IMR-90 (cell line): ENCODE measurements at places on chromosomes 2 and 18. TPM values are rescaled to one million over a fixed set of nuclear protein-coding genes. Genes with fewer than 3 reads are reported as not detected.

Gene GPATCH11
- total RNA-seq, result 4.7 and 8.1 TPM in 2 replicates

Gene FBXO36
- 2.2 TPM in 2 replicates for total RNA-seq

Gene CD8B2
- not detected in 2 replicates for total RNA-seq

Gene SLC11A1
- under 0.01 TPM in 2 replicates for total RNA-seq

Gene CYP26B1
- not detected in 2 replicates for total RNA-seq

Gene STAM2
- total RNA-seq, result 29.2 and 55.0 TPM in 2 replicates

Gene SCLY
- total RNA-seq, result 8.6 and 12.2 TPM in 2 replicates

DNA sequence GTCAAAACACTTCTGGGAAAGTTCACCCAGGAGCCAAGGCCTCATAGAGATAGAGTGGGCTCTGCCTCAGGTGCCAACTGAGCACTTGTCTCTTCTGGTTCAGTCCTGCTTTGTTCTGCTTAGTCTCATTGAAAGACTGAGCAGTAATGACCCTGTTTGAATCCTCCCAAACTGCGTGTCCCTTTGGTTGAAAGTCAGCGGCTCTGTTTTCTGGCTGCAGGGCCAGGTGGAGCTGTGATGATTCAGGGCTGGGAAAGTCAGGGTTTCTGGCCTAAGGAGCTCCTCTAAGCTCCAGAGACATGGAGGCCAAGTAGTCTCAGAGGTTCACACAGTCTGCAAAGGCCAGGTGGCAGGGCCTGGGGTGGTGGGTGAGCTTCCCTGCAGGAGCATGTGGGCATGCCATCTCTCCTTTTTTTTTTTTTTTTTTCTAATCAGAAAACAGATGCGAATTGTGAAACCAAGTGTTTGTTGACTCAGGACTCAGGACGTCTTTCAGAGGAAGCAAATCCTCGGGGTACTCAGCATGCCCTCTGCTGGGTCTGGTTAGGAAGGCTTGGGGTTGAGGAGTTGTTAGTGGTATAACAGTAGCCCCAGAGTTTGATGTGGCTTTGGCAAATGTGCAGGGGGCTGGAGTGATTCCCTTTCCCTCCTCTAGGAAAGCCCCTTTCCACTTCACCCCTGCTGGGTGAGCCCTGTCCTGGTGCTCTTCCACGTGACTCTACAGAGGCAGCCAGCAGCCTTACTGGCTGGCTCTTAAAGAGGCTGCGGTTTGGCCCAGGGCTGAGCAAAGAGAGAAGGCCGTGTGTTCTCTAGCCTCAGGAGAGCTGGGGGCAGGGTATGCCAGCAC is 38.3 kb downstream of the TMEM17 start:
- H3K4me3 ChIP-seq, result no peak overlapping the region
- H3K4me1 ChIP-seq, result peaks cover 2% of the 10 kb centered on the region; the same call in 1 of the 2 replicates
- no peaks in the 10 kb centered on the region for H3K27me3 ChIP-seq
- H3K36me3 ChIP-seq, result no peaks in the 10 kb centered on the region

GRCh38 chr18:35005963-35006577 is 35.1 kb upstream of the MAPRE2 start:
- H3K4me1 ChIP-seq, result no peaks in the 10 kb centered on the region
- no peaks in the 10 kb centered on the region for H3K27me3 ChIP-seq
- H3K27ac ChIP-seq, result no peak overlapping the region
- no peaks in the 10 kb centered on the region for H3K36me3 ChIP-seq

GRCh38 chr2:156333274-156333950 is 891 bp upstream of the NR4A2 start:
- H3K27ac ChIP-seq, result peak overlapping the region; percentile 93
- peak overlapping the region; percentile 88 for H3K4me3 ChIP-seq
- no peaks in the 10 kb centered on the region for H3K27me3 ChIP-seq

GRCh38 chr18:3209859-3210569 is 9.8 kb downstream of the MYOM1 start:
- no peak overlapping the region for H3K27ac ChIP-seq
- H3K4me3 ChIP-seq, result no peak overlapping the region
- H3K27me3 ChIP-seq, result no peaks in the 10 kb centered on the region
- H3K36me3 ChIP-seq, result no peaks in the 10 kb centered on the region
- no peaks in the 10 kb centered on the region; the same call in 1 of the 2 replicates for H3K4me1 ChIP-seq

GRCh38 chr2:148634749-148635148 is 9.8 kb upstream of the EPC2 start:
- no peak for DNase-seq
- H3K36me3 ChIP-seq, result no peaks in the 10 kb centered on the region
- no peaks in the 10 kb centered on the region for H3K4me1 ChIP-seq

- no peaks in the 10 kb centered on the region for H3K36me3 ChIP-seq
- no peaks in the 10 kb centered on the region for H3K27me3 ChIP-seq
- peaks cover 3% of the 10 kb centered on the region for H3K4me1 ChIP-seq
- no peak overlapping the region for H3K27ac ChIP-seq
- no peak overlapping the region for H3K4me3 ChIP-seq
Observed at GRCh38 chr2:166090346-166090745, 37.5 kb downstream of the SCN1A start.

DNA sequence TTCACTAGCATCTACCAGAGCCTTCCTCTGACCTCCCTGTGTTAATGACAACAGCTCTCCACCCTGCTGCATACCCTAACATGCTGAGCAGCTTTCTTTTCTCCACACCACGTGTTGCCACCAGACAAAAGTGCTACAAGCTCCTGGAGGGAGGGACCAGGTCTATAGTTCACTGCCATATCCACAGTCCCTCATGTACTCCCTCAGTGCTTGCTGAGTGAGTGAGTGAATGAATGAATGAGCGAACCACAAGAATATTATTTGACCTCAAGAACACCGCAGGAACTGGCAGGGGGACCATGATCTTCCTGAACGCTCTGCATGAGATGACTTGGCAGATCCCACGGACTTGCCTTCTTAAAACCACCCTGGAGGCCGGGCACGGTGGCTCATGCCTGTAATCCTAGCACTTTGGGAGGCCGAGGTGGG is 47.4 kb upstream of the CAB39 start:
- no peak for DNase-seq
- H3K27ac ChIP-seq, result no peak overlapping the region
- no peak overlapping the region for H3K4me3 ChIP-seq
- H3K36me3 ChIP-seq, result no peaks in the 10 kb centered on the region
- H3K4me1 ChIP-seq, result peaks cover 26% of the 10 kb centered on the region
- H3K27me3 ChIP-seq, result no peaks in the 10 kb centered on the region

DNA sequence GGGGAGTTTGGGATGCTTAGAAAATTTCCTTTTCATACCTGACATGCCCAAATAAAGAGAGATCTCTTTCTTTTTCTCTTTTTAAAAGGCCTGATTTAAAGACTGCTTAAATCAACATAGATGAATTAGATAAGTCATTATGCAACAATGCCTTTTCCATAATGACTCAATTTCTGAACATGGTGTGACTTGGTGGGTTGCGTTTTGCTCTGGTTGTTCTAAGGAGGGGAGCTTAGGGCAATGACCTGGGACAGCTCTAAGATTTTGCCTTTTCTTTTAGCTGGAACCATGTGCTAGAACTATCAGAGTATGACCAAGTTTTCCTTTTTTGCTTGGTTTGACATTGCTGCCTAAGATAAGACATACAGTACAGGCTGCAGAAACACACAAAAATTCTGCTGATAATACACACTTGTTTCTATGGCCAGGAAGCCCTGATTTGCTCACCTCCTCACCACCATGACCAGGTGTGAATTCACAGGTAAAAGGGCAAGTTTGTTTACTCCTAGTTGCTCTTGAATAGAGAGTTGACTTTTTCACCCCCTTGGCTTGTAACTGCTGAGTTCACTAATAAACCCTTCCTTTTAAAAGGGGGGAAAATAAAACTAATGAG is 58.1 kb upstream of the IL1RL1 start:
- peaks cover 4% of the 10 kb centered on the region for H3K4me1 ChIP-seq
- H3K4me3 ChIP-seq, result no peak overlapping the region
- H3K36me3 ChIP-seq, result no peaks in the 10 kb centered on the region
- no peak overlapping the region for H3K27ac ChIP-seq

DNA sequence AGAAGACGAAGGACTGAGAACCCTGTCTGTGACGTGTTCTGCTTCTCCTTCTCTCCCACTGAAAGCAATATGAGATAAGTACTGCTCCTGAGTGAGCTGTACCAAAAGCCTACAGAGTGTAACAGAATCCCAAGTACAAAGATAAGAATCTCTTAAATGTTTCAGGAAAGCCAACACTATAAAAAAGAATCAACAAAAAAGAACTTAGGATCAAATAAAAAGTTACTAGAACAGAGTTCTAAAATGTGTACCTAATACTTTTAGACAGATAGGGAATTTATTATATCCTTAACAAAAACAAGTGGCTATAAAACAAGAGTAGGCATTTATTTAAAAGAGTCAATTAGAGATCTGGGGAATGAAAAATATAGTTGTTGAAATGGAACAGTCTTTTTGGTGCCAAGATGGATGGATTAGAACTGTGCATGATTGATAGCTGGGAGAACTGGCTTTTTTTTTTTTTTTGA is 49.0 kb downstream of the NCOA1 start:
- H3K36me3 ChIP-seq, result no peaks in the 10 kb centered on the region
- no peaks in the 10 kb centered on the region for H3K4me1 ChIP-seq
- no peaks in the 10 kb centered on the region for H3K27me3 ChIP-seq

GRCh38 chr2:233584210-233584609 is 17.6 kb upstream of the USP40 start:
- H3K4me3 ChIP-seq, result no peak overlapping the region
- no peak overlapping the region for H3K27ac ChIP-seq
- H3K27me3 ChIP-seq, result peaks cover 2% of the 10 kb centered on the region; the same call in 1 of the 2 replicates
- H3K36me3 ChIP-seq, result no peaks in the 10 kb centered on the region

DNA sequence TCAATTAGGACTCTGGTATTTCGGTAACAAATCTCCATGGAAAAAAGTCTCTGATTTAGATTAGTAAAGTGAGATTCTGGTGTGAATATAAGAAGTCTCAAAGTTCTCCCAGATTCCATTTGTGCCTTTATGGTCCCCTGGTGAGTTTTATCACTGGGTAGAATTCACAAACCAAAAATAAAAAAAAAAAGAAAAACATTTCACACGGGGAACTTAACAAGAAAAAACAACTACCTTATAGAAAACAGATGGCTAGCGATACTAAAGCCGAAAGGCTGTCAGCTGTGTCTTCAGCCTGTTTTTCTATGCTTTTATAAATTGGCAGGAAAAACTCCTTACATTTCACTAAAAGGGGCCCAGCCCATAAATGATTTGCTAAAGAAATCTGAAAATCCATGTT is 50.6 kb downstream of the COL5A2 start:
- H3K27ac ChIP-seq, result no peak overlapping the region; the same call in 1 of the 2 replicates
- peaks cover 11% of the 10 kb centered on the region for H3K36me3 ChIP-seq
- no peaks in the 10 kb centered on the region for H3K27me3 ChIP-seq
- H3K4me3 ChIP-seq, result no peak overlapping the region
- H3K4me1 ChIP-seq, result peaks cover 11% of the 10 kb centered on the region

- H3K4me3 ChIP-seq, result no peak overlapping the region
- no peak for DNase-seq
- no peaks in the 10 kb centered on the region for H3K4me1 ChIP-seq
- no peak overlapping the region for H3K27ac ChIP-seq
- H3K36me3 ChIP-seq, result no peaks in the 10 kb centered on the region
Observed at GRCh38 chr2:88147145-88147544, 19.3 kb upstream of the FABP1 start.

DNA sequence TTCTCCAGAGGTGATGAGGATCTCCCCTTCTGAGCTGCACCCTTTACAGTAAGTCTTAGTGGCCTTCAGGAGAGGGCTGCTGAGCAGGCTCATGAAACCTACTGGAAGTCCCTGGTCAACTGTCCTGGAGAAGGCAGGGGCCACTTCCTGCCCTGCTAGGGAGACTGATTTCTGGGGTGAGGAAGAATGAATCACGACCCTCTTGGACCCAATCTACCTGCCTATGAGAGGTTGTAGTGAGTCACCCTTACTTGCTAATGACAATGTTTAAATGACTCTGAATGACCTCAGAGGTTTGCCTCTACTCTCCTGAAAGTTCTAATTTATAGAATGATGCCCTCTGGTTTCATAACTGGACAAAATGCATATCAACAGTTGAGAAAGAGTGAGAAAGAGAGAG is 79.4 kb upstream of the FAM136A start:
- peak; percentile 2 for DNase-seq
- H3K27me3 ChIP-seq, result peaks cover 2% of the 10 kb centered on the region; the same call in 1 of the 2 replicates
- no peaks in the 10 kb centered on the region for H3K36me3 ChIP-seq
- H3K4me1 ChIP-seq, result no peaks in the 10 kb centered on the region
- H3K27ac ChIP-seq, result no peak overlapping the region

DNA sequence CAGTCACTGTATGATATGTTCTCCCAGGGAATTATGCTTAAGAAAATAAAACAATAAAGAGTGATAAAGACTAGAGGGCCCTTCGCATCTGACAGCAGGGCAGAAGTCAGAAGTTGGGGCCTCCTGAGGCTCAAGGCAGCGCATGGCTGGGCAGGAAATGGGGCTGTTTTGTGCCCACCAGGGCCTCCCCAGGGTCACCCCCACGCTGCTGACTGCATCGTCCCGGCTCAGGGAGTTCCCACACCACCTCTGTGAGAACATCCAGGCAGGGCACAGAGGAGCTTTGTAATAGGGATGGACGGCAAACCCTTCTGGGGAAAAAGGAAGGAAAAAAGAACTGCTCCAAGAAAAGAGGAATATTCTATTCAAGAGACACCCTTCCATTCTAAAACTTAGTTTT is 41.2 kb downstream of the PAX3 start:
- no peaks in the 10 kb centered on the region for H3K4me1 ChIP-seq
- H3K27me3 ChIP-seq, result no peaks in the 10 kb centered on the region
- H3K36me3 ChIP-seq, result no peaks in the 10 kb centered on the region
- H3K27ac ChIP-seq, result no peak overlapping the region
- no peak overlapping the region for H3K4me3 ChIP-seq

DNA sequence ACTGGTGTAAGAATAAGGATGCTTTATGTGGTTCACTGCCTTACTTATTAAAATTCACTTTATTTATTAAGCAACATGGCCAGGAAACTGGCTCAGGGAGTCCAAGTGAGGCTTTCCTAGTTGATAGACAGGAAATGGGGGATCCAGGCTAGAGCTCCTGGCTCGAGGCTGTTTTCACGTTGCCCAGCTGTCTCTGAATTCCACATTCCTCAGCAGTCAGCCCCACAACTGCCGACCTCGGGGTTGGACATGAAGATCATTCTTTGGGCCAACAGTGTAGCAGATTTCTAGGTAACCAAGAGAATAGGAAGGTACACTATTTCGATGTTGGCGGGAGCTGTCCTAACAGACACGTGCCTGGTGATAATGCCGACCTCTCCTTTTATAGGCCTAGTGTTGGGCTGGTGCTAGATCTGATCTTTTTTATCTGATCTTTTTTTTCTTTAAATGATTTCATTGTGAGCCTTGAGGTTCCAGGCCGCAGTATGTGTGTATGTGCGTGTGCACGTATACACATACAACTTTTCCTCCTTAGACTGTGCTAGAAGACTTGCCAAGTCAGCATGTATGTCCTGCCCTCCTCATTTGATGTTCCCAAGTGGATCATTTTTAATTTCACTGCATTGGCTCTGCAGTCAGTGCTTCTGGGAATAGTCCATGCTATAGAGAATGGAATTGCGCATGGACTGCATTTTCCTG is 103.5 kb downstream of the CABLES1 start:
- no peak overlapping the region for H3K27ac ChIP-seq
- H3K27me3 ChIP-seq, result no peaks in the 10 kb centered on the region
- peak; percentile 33 for DNase-seq
- peaks cover 43% of the 10 kb centered on the region for H3K36me3 ChIP-seq
- peaks cover 13% of the 10 kb centered on the region for H3K4me1 ChIP-seq
- no peak overlapping the region for H3K4me3 ChIP-seq

GRCh38 chr2:46058140-46058539 is 239.1 kb upstream of the EPAS1 start:
- H3K4me1 ChIP-seq, result peaks cover 2% of the 10 kb centered on the region; the same call in 1 of the 2 replicates
- H3K27ac ChIP-seq, result no peak overlapping the region
- no peak for DNase-seq
- no peak overlapping the region for H3K4me3 ChIP-seq

- H3K27me3 ChIP-seq, result no peaks in the 10 kb centered on the region
- DNase-seq, result peak; percentile 57
- no peak overlapping the region for H3K27ac ChIP-seq
- H3K4me3 ChIP-seq, result no peak overlapping the region
- peaks cover 14% of the 10 kb centered on the region for H3K4me1 ChIP-seq
- no peaks in the 10 kb centered on the region for H3K36me3 ChIP-seq
Observed at GRCh38 chr2:215772003-215772402, 241.3 kb downstream of the MREG start.
